ENCODE measurements at places on chromosomes 12 and 14. TPM values are rescaled to one million over a fixed set of nuclear protein-coding genes. Genes with fewer than 3 reads are reported as not detected.

DNA sequence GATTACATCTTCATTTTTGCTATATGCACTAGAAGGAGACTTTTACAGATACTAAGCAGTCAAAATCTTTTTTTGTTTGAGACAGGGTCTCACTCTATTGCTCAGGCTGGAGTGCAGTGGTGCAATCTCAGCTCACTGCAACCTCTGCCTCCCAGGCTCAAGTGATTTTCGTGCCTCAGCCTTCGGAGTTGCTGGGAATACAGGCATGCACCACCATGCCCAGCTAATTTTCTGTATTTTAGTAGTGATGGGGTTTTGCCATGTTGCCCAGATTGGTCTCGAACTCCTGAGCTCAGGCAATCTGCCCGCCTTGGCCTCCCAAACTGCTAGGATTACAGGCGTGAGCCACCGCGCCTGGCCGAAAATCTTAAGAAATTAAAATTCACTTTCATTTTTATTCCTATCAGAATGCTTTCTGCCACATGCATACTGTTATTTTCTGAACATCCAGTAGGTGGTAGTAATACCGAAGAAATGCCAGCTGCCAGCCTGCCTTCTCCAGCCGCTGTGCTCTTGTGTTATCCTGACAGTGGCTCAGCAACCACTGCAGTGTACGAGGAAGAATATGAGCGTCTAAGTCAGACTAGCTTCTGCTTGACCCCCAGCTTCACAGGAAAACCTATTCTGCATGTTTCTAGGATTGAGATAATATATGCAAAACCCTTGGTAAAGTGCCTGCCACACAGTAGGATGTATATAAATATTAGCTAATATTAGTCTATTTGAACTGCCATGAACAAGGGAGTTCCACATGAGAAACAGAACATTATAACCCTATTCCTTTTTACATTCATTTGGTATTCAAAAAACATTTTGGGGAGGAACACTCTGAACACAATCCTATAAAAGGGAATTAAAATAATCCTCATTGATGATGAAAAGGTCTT lies 54.2 kb downstream of the RPAP3 start:
- DNase-seq = peak; percentile 58

DNA sequence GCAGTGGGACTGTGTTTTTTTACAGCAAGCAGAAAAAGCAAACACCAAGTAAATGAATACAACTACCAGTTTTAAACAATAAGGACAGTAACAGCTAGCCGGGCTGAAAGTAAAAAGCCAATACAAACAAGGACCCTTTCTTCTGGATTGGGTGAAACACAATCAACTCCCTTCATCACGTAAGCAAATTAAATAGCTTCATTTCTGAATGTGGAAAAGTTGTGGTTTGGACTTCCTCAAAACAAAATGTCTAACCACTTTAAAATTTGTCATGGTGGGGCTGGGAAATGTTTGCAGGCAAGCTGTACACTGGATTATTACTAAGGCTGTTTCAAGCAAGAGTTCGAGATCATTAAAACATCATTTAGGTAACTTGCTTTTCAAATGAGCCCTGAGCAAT lies 47.4 kb downstream of the TCHP start:
- DNase-seq = no peak

- no peak for DNase-seq
Measured at GRCh38 chr12:17352164-17352563, 737.8 kb downstream of the RERGL start.

DNA sequence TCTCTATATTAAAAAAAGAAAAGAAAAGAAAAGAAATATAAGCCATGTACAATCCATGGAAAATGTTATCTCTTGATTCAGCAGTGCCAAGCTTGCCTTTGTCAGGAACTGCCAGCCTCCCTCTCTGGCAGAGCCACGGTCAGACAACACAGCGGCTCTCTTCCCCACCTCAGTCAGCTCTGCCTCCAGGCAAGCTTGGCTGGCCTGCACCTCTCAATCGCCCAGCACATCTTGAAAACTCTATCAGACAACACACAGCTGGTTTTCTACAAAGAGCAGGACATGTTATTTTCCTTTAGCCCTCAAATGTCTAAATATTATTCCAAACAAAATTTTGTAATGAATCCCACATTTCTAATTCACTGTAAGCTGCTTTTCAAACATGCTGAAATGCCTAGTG lies 20.0 kb upstream of the GCH1 start:
- DNase-seq = no peak

GRCh38 chr12:116282371-116283286 lies 5.1 kb upstream of the MED13L start:
- DNase-seq = no peak

- no peak for DNase-seq
Measured at GRCh38 chr12:68633614-68634558, 23.2 kb downstream of the RAP1B start.

DNA sequence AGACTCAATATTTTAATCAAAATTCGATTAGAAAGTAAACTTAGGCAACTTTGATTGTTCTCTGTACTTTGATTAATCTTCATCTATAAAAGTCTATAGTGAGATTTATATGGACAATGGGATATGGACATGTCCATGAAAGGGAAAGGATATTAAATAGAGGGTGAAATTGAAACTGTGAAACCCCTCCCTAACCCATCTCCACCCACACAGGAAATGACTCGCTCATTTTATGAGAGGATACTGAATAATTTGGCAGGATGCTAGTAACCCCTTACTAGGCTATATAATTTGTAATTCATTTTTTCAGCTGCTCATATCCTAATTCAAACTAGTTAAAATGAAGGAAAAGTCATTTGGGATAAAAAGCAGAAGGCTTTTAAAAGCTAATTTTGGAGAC lies 328.0 kb upstream of the ATP2B1 start:
- no peak for DNase-seq

Gene ZC2HC1C
- total RNA-seq = 7.5 TPM

Gene CCNT1
- total RNA-seq = 21.2 TPM

Gene CAPRIN2
- 17.9 TPM for total RNA-seq
